ENCODE measurements at places on chromosomes 4 and X.

- DNase-seq: no peak
Measured at GRCh38 chr4:139639654-139640053, 26.0 kb upstream of the MGST2 start.

DNA sequence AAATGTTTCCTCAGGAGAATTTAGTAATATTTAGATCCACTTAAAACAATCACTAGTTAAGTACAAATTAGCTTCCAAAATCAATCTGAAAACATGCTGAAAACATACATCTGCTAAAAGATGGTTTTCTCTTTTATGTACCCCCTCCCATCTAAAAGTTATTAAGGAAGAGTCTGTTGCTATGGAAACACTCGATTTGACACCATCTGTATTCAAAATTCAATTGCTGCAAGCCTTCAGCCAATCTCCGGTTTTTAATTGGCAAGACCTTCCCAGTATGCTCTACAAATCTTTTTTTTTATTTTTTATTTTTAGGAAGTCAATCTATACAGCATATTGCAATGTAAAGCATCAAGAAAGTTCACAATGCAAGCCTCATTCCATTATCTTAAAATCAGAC is 639.3 kb upstream of the FTHL17 start:
- no peak for DNase-seq

- DNase-seq: no peak
Measured at GRCh38 chrX:22164770-22165388, 107.8 kb upstream of the CBLL2 start.

GRCh38 chr4:140736669-140737343 is 19.4 kb downstream of the TBC1D9 start:
- no peak for DNase-seq

GRCh38 chr4:24024605-24025004 is 134.8 kb upstream of the PPARGC1A start:
- no peak for DNase-seq

Measured in GM12864 (cell line).